ENCODE measurements at places on chromosomes 11 and 22.

DNA sequence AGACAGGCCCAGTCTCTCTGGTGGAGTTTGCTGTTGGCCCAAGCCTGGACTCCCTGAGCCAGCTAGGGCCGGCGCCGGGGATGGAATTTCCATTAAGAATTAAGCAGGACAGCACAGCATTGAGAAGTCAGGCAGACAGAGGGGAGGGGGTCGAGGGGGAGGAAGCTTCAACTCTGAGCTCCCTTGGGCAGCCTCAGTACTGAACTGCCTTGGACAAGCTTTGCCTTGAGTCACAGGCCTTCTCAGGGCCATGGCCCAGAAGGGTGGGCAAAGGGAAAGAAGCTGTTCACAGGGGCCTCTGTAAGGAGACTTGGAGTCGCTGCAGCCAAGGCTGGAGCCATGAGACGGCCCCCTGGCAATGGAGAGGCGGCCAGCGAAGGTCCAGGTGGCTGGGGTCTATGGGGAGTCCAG, 2.6 kb upstream of the INSC start:
- no peak for DNase-seq

- DNase-seq = no peak
Observed at GRCh38 chr22:25852223-25852622, 110.2 kb downstream of the MYO18B start.

GRCh38 chr11:95465887-95466286, 234.9 kb upstream of the SESN3 start:
- no peak for DNase-seq

DNA sequence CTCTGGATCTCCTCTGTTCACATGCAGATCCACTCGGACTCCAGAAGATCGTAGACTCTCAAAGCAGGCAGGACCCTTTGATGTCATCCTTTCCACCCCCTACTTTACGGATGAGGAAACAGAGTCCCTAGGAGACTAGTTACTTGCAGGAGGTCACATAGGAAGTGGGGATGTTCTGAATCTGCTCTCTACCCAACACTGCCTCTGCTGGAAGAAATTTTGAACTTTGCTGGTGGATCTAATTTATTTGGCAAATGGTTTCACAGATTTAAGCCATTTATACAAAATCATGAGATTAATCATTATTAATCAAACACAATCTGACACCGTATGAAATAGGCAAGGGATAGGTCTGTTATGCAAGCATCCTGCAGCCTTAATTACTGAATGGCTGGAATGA, 55.0 kb upstream of the USP47 start:
- DNase-seq = peak; percentile 37

GRCh38 chr22:46201059-46201757, 48.9 kb downstream of the CDPF1 start:
- no peak for DNase-seq

DNA sequence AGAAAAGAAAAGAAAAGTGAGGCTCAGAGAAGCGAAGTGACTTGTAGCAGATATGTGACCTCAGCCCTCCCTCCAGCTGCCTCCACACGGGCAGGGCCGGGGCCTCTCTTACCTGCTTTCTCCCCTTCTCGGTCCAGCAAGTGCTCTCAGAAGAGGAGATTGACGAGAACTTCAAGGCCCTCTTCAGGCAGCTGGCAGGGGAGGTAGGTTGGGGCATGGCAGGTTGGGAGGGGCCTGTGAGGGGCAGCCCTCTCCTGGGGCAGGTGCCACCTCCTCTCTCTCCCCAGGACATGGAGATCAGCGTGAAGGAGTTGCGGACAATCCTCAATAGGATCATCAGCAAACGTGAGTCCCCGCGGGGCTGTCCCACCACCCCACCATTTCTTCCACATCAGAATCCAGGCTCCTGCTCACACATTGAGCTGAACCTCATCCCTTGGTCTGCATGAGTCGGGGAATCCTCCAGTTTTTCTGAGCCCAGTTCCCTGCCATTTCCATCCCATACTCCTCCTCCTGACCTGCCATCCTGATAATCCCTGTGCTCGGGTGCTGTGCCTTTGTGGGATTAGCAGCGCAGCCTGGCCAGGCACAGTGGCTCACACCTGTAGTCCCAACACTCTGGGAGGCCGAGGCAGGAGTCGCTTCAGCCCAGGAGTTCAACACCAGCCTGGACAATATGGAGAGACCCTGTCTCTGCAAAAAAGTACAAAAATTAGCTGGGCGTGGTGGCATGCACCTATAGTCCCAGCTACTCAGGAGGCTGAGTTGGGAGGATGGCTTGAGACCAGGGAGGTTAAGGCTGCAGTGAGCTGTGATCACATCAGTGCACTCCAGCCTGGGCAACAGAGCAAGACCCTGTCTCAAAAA, 26.4 kb downstream of the CAPN1 start:
- DNase-seq = no peak

DNA sequence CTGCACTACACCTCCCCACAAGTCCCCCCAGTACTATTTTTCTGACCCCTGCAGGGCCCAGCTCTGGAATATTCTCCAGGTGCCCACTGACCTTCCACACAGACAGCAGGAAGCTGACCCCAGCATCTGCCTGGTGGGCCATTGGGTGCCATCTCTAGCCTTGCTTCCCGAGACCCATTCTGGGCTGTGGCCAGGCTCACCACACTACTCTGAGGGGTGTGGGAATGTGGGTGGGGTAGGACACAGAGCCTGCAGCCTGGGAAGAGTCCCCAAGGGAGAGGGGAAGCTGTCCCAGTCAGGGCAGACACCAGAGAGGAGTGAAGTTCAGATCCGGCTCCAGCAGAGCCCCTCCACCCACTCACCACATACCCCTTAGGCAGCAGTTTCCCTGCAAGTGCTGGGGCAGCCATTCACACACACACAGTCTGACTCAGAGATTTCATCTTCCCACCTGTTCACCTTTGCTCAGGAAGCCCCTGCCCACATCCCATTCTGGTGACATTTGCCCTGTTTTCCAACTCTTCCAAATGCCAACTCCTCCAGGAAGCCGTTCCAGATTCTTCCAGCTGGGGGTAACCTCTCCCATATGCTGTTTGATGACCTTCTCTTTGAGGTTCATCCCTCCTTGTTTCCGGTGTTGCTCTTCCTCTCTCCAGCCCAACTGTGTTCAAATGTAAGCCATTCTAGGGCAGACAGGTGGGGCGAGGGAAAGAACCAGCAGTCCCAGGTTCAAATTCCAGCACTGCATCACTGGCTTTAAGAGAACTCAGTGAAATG, 1.9 kb downstream of the SLCO2B1 start:
- no peak for DNase-seq

DNA sequence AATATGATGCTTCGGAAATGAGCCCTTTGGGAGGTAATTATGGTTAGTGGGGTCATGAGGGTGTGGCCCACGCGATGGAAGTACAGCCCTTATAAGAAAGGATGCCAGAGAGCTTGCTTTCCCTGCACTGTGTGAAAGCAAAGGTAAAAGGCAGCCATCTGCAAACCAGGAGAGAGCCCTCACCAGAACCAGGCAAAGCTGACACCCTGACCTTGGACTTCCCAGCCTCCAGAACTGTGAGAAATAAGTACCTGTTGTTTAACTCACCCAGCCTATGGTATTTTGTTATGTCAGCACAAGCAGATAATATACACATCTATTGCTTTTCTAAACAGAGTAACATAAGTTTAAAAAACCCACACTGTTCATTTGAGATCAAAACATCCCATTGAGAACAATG, 50.7 kb downstream of the SYN3 start:
- no peak for DNase-seq
